Activated CD4-positive, alpha-beta T cell treated with anti-CD3 and anti-CD28 coated beads for 36 hours (primary cell): ENCODE measurements at places on chromosomes 6 and 20. TPM values are rescaled to one million over a fixed set of nuclear protein-coding genes. Genes with fewer than 3 reads are reported as not detected.
A peak's percentile ranks its signal among the peaks of the same experiment; 100 is the strongest.

DNA sequence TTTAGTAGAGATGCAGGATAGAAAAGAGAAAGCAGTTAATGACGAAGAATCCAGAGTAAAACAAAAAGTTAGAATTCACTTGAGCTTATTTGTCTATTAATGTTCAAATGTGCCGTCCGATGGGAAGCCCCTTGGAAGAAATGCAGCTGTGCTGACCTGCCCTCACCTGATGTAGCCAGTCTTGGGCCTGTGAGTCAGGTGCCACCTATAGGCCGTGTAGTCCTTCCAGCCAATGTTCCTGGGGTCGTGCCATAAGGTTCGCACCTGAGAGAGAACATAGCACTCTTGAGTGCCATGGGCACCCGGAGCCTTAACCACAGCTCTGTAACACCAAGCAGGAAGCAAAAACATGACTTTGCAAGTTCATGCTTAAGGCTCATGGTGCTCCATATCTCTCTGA is 32.4 kb downstream of the THBS2 start:
- peaks cover 2% of the 10 kb centered on the region for H3K27me3 ChIP-seq
- no peak overlapping the region for H3K4me3 ChIP-seq
- no peak overlapping the region for H3K27ac ChIP-seq
- no peaks in the 10 kb centered on the region for H3K4me1 ChIP-seq
- no peaks in the 10 kb centered on the region for H3K36me3 ChIP-seq

PRR18 gene
- 0.11 TPM for total RNA-seq

DNA sequence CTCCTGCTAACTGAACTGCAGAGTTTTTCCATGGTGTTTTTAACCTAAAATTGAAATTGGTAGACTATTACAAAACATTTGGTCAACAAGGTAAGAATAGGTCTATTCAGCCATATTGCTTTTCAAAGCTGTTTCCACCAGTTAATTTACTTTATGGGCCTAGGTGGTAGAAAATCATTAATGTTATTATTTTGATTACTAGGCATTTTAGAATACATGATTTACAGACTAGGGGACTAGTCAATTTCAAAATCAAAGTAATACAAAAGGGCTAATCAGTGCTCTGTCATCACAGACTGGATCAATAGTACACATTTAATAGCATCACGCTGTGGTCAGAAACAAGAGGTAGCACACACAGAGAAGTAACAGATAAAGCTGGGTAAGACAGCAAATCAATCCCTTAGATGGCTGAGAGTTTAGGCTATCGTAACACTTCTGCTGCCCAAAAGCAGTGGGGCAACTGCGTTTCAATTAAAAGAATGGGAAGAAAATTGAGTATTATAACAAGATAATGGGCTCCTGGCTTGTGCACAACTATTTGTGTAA is 114.4 kb downstream of the NRSN1 start:
- no peak for DNase-seq
- no peaks in the 10 kb centered on the region for H3K4me1 ChIP-seq
- H3K27ac ChIP-seq: no peak overlapping the region
- no peak overlapping the region for H3K4me3 ChIP-seq
- peaks cover 12% of the 10 kb centered on the region for H3K27me3 ChIP-seq

DNA sequence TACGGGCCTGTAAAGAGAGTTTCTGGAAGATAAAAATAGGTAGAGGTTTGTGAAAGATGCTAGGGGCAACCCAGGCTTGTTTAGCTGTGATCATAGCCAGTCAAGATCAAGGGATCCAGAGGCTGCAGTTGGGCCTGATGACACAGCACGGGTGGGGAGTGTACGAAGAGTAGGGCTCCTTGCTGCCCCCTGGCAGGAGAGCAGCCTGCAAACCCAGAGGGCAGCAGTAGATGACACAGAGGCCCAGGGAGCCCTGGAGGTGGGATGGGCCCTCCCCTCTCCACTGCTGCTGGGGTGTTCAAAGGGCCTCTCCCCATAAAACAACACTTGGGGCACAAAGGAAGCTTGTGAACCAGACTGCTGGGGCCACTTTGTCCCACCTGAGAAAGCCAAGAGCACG is 47.2 kb downstream of the VEGFA start:
- H3K27me3 ChIP-seq: no peaks in the 10 kb centered on the region
- peaks cover 6% of the 10 kb centered on the region for H3K4me1 ChIP-seq
- DNase-seq: peak; percentile 54
- H3K36me3 ChIP-seq: no peaks in the 10 kb centered on the region
- no peak overlapping the region for H3K4me3 ChIP-seq

PNLDC1 gene
- total RNA-seq: 0.11 TPM
